Right ventricle myocardium superior (tissue), 1 donor: ENCODE measurements at places on chromosomes 1 and 21. TPM values are rescaled to one million over a fixed set of nuclear protein-coding genes. Genes with fewer than 3 reads are reported as not detected.

Gene IFI44L
- 3.3 TPM for total RNA-seq

Gene NAV1
- 66.6 TPM for total RNA-seq

Gene DIO1
- total RNA-seq: not detected

Gene ARTN
- not detected for total RNA-seq

Gene LCE1E
- not detected for total RNA-seq

Gene HMCN1
- 5.7 TPM for total RNA-seq

Gene ERICH3
- not detected for total RNA-seq

Gene DENND2C
- total RNA-seq: 2.6 TPM

Gene KLHL20
- 15.2 TPM for total RNA-seq

DNA sequence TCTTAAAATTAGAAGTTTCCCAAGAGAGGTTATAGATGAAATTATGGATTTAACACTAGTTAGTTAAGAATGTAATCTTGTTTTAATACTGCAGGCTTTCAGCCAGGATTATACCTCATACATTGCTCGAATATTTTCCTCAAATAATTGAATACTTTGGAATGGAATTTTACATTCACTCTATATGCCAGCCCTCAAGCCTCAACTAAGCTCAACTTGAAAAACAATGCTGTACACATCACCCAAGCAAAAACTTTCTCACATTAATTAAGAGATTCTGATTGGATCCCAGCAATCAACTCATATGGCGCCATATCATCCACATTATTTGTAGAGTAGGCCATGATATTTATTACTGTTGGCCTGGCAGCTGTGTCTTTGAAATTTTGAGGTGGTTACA lies 710.7 kb upstream of the ADAMTS5 start:
- no peak for DNase-seq

GRCh38 chr1:82879701-82880305 lies 1079.1 kb downstream of the ADGRL2 start:
- DNase-seq: no peak

DNA sequence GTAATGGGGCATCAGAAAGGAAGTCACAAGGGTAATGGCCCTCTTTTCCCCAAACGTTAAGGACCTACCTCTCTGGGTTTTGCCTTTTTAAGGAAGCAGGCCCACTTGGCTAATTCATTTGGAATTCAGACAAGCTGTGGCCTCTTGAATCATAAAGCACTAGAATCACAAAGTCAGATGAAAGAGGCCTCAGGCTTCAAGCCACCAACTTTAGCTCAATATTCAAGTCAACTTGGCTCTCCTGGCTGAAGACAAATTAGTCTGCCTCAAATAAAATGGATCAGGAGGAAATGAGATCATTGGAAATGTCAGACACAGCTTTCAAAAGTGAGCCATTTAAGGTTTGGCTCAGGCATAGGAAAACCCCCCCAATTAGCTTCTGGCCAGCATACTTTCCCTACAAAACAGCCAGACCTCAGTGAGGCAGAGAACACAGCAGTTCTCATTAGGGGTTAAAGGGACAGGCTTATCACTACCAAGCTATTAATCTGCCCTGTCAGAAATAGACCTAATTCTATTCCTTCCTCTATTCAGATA lies 34.3 kb downstream of the SLC35D1 start:
- DNase-seq: no peak

DNA sequence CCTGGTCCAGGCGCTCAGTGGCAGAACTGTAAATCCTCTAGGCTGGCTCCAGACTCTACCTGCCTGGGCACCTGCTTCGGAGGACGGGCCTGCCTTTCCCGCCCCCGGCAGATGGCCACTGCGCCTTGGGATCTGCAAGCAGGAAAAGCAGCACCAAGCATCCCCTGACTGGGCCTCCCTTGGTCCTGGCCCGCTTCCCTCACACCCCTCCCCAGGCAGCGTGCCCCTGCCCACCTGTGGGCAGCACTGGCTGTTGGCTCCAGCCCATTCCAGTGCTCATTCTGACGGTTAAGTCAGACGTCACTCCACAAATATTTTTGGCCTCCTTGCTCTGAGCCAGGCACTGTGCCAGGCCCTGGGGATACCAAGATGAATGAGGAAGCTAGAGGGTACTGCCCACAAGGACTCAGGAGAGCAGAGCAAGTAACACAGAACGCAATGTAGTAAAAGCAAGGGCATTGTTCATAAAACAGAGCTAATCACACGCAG lies 22.0 kb upstream of the BLACAT1 start:
- DNase-seq: peak; percentile 64

DNA sequence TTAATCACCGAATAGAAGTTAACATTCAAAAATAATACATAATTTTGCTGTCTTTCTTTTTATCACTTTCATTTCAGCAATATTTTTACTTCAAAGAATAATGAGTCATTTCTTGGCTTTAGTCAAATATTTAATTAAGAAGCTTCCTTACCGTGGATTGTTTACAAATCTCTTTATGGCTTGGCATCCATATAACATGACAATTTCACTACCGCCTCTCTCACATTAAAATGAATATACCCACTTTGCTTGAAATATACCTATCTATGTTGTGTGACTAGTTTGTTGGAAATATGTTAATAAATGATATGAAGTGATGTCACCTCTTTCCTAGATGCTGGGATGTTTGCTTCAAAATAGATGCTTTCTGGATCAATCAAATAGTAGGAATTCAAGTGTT lies 1203.9 kb downstream of the AMY1C start:
- no peak for DNase-seq

- no peak for DNase-seq
These were observed 25.5 kb downstream of the TRPM2 start for GRCh38 chr21:44378646-44379514.

- DNase-seq: no peak
These were observed 133.1 kb downstream of the CAMTA1 start for GRCh38 chr1:6918186-6918924.

GRCh38 chr1:63601061-63601460 lies 7.8 kb downstream of the PGM1 start:
- no peak for DNase-seq

- DNase-seq: no peak
These were observed 569.0 kb downstream of the LTN1 start for GRCh38 chr21:28423521-28424190.

GRCh38 chr1:42937141-42937696 lies 21.4 kb downstream of the SLC2A1 start:
- no peak for DNase-seq

DNA sequence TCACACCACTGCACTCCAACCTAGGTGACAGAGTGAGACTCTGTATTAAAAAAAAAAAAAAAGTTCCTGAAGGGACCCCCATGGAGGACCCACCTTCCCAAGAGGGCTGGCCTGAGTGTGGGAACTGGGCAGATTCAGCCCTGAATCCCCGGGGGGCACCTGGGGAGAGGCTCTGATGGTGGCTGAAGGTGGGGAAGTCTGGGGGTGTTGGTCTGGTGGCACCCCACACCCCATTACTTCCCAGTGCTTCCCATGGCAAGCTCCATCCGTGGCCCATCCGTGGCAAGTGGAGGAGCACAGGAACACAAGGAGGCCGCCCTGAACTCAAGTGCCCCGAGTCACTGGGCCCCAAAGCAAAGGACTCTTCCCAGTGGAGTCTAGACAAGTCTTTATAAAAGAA lies 778 bp upstream of the TNFRSF25 start:
- DNase-seq: no peak

DNA sequence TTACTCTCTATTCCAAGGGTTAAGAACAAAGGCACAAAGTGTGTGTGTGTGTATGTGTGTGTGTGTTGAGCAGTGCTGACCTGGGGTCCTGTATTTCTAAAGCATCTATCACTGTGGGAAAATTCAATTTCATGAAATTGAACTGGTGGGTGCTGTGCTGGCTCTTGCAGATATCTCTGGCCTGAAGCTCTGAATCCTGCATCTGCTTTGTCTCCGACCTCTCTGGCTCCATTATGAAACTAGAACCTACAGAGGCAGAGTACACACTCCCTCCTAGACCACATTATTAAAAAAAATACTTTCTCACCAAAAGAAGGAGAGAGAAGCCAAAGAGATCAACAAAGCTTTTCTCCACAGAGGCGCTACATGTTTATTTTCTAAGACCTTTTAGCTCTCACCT lies 88.4 kb upstream of the PDE4B start:
- DNase-seq: no peak

DNA sequence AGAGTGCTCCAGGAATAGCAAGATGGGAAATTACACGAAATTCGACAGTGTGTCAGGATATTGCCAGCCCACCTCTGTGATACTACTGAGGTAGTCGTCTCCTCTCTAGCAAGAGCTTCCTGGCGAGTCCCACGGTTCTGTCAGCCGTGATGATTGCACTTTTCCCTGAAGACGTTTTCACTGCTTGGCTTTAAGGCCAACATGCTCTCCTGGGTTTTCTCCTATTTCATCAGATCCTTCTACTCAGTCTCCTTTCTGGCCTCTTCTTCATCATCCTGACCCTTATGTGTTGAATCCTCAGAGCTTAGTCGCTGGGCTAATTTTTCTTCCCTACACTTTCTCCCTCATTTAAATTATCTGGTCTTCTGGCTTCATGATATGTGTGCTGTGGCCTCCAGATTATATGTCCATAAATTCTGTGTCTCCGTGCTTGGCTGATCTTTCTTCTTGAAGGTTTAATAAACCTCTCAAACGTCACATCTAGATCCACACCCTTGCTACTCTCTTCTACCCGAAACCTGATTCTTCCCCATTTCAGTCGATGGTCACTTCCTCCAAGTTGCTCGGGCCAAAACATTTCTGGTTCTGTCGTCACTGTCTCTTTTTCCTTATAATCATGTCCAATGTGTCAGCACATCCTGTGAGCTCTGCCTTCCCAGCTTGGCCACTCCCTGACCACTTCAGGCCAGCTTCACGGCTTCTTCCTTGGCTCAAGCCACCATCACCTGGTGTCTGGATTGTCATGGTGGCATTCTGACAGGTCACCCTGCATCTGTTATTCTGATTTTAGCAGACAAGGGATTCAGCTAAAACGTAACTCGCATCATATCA lies 12.2 kb downstream of the OR2B11 start:
- DNase-seq: no peak

- peak; percentile 3 for DNase-seq
These were observed 1.7 kb upstream of the MIB2 start for GRCh38 chr1:1613509-1614082.

GRCh38 chr1:93715529-93716126 lies 34.0 kb upstream of the BCAR3 start:
- DNase-seq: no peak
